Cardiac fibroblast (primary cell): ENCODE measurements at places on chromosomes 2 and 18.
A peak's percentile ranks its signal among the peaks of the same experiment; 100 is the strongest.

GRCh38 chr18:4721545-4721944, 266.4 kb upstream of the DLGAP1 start:
- no peak for DNase-seq

DNA sequence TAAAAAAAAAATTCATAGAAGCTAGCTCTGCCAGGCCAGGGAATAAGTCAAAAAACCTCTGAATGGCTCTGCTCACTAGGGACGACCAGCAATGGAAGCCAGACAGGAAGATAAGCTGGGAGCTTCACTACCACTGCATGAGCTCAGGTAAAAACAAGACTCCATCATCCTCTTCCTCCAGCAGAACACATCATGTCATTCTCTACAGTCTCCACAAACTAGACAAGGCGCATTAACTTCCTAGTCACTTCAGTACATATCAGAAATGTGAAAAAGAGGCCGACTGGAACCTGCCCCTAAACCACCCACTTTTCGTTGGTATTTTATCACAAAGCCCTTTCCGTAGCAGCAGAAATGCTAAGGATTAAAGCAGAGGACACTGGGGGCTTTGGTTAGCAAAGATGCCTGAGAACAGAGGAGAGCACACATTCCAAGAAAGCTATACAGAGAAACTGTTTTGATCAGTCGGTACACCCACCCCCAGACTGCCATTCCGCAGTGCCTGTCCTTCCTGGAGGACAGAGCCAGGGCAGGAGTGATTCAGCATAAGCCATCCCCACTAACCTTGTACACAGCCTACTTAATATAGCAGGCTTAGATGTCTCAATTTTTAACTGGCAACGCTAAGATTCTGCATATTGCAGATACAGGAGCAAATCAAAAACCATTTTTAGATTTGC, 53.4 kb downstream of the AAK1 start:
- peak; percentile 45 for DNase-seq

- DNase-seq, result no peak
Observed at GRCh38 chr2:239726631-239727181, 298.4 kb downstream of the NDUFA10 start.

DNA sequence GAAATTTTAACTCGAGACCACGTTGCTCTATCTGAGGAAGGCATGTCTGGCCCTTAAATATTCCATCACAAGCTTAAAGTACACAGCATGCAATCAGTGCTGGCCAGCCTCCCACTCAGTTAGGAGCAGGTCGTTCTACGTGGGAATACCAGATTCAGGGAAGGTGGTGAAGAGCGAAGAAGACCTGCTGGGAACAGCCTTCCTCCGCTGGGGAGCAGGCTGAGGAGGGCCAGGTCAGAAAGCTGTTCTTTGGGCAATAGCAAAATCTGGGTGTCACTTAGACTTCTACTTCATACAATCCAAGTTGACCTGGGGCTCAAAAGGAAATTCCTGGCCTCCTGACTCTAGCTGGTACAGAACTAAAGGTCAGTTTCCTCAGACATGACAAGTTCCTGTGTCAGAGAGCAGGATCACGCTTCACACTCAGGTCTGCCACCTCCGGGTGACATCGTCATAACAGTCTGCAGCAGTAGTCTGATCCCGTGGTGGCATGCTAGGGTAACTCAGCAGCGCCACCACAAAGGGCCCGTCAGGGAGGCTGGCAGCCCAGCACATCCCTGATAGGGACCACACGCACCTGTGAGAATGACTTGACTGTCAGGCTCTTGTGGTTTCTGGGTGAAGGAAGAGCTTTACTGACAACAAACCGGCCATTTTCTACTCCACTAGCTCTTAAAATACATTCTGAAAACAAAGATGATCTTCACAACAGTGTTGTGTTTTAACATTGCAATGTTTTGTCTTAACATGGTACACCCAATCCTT, 35.2 kb upstream of the NAPG start:
- no peak for DNase-seq

GRCh38 chr2:177287814-177288213, 23.3 kb upstream of the NFE2L2 start:
- no peak for DNase-seq

DNA sequence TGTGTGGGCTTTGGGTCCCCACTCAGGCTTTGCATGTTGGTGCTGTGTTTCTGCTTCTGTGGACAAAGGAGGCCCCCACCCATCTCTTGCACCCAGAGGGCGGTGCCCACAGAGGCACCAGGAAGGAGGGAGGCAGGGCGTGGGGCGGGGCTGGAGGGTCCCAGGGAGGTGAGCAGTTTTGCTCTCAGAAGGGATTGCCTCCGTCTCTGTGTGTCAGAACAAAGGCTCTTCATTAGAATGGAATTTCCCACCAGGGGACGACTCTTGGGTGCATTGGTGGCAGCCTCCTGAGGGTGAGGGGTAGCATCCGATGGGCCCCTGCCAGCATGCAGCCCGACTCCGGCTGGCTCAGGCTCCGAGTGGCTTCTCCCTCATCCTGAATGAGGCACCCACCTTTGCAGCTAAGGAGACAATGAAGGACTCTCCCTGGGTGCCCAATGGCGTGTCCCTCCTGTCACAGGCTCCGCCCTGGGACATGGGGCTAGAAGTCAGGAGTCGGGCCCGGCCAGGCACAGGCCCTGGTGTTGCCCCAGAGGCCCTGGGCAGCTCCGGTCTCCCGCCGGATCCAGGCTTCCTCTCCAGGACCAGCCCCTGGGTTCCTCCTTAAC, 7.0 kb upstream of the ERFE start:
- DNase-seq, result no peak

GRCh38 chr2:63000801-63001200, 49.8 kb upstream of the OTX1 start:
- DNase-seq, result peak; percentile 56

DNA sequence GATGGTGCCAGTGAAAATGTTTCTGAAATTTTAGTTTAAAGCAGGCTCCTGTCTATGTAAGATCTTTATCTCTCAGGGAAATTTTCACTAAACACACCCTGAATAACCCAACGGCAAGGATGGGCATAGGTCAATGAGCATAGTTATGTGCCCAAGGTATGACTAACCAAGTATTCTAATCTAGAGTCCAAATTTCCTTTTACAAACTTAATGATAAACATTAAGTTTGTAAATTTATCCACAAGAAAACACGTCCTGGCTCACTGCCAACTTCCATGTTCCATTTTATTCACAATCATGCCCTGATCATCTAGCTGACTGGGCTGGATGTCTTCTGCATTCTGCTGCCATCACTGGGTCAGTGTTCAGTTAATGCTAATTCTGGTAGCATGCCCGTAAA, 151.2 kb downstream of the SRBD1 start:
- DNase-seq, result no peak

DNA sequence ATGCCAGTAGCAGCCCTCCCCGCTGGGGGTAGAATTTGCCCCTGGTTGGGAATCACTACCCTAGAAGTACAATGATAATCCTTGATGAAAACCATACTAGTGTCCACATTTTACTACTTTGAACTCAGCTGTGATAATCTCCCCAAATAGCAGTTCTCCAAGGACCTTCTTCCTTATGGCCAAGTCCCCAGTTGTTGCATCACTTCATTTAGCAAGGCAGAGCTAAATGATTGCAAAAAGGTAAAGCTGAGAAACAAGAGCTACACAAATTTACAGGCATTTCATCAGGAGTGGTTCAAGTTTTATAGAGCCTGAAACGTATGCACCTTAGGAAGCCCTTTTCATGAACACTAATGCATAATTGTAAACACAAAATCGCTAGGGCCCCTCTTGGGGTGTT, 44.9 kb upstream of the REL start:
- no peak for DNase-seq

DNA sequence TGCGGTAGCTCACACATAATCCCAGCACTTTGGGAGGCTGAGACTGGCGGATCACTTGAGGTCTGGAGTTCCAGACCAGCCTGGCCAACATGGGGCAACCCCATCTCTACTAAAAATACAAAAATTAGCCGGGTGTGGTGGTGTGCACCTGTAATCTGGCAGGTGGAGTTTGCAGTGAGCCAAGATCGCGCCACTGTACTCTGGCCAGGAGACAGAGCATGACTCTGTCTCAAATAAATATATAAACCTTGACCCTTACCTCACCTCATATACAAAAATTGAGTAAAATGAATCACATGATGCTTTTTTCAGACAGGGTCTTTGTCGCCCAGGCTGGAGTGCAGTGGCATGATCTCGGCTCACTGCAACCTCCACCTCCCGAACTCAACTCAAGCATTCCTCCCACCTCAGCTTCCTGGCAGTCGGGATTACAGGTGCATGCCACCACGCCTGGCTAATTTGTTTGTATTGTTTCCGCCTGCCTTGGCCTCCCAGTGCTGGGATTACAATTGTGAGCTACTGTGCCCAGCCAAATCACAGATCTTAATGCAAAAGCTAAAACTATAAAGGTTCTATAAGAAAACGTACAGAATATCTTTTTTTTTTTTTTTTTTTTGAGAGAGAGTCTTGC, 25.3 kb downstream of the XPO1 start:
- DNase-seq, result no peak

GRCh38 chr18:69889009-69889408, 58.7 kb downstream of the CD226 start:
- no peak for DNase-seq

DNA sequence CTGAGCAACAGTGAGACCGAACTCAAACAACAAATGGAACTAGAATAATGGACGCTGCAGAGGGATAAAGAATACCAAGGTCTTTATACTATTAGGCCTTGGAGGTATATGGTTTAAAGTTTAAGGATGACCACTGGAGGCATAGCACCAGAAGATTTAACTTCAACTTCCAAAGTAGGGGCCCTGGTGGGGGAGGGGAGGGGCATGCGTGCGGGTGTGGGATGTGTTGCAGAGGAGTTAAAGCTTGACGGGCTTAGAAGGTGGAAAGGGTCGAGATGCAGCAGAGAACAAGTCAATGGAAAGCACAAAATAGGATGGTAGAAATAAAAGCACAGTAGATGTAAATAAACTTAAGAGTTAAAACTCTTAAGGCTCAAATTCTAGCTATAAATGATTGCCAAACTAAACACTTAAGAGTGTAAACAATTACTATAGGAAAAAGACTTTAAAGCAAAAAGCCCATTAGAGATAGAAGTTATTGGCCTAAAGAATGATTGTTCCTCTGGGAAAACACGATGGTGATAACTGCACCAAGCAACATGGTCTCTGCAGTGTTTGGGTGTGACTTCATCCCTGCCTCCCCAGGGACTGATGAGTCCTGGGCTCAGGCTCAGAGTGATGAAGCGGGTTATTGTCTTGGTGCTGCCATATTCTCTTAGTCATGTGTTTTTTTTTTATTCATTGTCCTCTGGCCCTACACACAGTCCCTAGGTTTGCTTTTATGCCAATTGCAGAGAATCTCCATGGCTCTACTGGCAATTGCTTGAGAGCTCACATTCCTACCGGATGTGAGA, 13.0 kb downstream of the RRM2 start:
- peak; percentile 51 for DNase-seq

- DNase-seq, result peak; percentile 84
Observed at GRCh38 chr2:69798909-69799526, 30.4 kb upstream of the GMCL1 start.
